ENCODE measurements at places on chromosomes 5 and 9.
A peak's percentile ranks its signal among the peaks of the same experiment; 100 is the strongest.

DNA sequence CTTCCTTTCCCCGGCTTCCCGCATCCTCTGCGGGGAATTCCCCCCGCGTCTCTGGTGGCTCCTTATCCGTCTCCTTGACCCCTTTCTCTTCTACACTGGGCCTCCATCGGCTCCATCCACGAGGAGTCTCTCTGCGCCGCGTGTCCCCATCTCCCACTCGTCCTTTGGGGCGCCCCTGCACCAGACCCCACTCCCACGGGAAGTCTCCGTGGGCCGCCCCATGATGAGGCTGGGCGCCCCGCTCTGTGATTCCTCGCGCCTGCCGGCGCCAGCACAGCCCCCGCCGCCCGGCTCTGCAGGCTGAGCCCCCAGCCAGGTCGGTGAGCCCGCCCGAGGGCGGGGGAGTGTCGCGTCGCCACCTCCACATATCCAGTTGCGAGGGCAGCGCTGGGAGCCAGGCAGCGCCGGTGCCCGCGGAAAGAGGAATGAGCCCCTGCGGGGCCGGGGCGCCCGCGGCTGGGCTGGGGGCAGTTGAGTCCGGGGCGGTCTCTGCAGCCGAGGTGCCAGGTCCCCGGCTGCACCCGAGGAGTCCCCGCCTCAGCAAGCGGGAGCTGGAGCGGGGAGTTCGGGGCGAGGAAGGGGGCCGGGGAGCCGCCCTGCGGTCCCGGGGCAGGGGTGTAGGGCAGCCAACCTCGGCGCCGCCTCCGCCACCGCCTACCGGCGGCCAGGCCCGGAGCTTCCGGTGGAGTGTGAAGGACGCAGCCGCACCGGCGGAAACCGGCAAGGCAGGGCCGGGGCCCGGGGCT, 2.1 kb upstream of the TRAF1 start:
- DNase-seq, result peak; percentile 78

GRCh38 chr5:138979684-138980280, 104.6 kb upstream of the LRRTM2 start:
- no peak for DNase-seq

DNA sequence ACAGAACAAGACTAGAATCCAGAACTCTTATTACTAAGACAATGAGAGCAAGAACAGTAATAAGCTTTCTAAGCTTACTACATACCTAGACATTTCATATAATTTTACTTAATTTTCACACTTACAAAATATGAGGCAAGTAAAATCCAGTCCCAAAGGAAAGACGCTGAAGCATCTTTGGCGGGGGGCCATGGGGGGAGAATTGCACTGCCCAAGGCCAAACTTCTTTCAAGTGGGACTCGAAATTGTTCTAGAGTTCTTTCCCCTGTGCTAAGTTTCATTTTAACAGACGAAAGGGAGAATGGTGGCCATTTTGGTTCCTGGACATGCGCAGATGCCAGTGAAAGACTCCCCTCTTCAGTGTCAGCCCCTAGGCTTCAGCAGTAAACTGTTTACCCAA, 72.3 kb downstream of the PRRT1B start:
- no peak for DNase-seq

- DNase-seq, result peak; percentile 76
Measured at GRCh38 chr5:149466457-149466972, 84.7 kb downstream of the CSNK1A1 start.

- DNase-seq, result peak; percentile 19
Measured at GRCh38 chr5:72281764-72282499, 38.1 kb downstream of the MRPS27 start.

- peak; percentile 79 for DNase-seq
Measured at GRCh38 chr5:141412854-141413539, at the start of gene PCDHGA10. TSS of gene PCDHGA10 (plus strand) at chr5:141412987. CDS start at chr5:141413176, 189 bp downstream.

GRCh38 chr9:16043756-16044578, 491.1 kb downstream of the CCDC171 start:
- DNase-seq, result no peak

DNA sequence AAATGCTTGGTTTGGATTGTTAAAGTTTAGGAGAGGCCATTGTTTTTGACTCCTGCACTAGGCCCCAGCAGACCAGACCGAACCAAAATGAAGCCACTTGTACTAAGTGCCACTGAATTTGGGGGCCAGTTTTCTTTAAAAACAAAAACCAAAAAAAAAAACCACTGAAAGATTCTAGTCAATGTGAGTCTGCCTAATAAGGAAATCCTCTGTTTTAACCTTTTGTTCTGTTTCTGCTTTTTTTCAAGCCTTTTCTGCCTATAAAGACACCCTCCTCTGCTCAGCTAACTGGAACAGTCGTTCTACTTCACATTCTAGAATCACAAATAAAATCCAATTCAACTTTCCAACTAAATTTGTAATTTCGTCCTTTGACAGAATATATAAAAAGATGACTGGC, 64.9 kb downstream of the SERINC5 start:
- DNase-seq, result no peak

DNA sequence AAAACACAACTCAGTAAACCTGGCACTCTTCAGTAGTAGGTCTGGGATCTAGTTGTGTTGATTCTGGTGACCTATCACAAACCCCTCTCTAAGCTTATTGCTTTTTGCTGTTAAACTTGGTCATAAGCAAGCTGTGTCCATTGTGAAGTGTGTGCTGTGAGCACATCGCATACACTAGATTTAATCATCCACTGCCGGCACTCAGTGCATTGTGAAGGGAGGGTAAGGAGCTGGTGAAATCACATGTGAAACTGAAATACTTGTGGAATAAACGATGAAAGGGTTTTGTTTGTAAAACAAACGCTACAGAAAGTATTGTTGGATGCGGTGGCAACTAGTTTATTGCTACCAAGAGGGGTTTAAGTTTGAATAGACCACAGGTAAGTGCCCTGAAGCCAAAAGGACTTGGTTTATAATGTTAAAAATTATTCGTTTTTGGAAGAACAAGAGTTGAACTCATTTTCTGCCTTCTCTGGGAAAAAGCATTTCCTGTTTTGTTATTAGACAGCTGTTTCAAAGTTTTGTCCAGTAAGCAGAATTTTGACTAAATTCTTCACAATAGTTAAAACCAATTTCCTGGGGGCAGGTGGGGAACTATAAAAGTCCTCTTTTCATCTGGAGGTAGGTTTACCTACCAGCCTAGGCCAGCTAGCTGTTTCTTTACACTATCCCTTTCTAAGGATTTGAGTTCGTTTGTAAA, 24.6 kb downstream of the TJP2 start:
- DNase-seq, result no peak

- DNase-seq, result no peak
Measured at GRCh38 chr5:2288968-2289367, 406.2 kb upstream of the IRX4 start.

DNA sequence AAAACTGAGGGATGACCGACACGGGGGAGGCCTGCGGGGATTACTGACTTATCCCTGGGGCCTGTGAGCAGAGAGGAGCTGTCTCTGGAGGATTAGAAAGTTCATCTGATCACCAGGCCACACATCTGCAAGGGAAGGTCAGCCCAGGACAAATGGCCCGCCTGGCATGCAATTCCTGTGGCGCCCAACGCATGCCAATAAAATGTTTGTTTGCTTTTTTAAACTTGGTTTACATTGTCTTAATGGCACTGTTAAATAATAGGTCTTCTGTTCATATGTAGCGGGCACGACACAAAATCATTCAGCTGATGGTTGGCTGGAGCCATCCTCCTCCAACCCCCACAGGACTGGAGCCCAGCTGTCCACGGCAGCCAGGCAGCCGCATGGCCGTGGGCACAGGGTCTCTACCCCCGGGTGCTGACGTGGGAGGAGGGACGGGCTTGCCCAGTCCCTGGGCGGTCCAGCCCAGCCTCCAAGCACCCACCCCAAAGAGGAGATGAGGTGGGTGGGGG, 41.0 kb upstream of the SLC12A7 start:
- no peak for DNase-seq

DNA sequence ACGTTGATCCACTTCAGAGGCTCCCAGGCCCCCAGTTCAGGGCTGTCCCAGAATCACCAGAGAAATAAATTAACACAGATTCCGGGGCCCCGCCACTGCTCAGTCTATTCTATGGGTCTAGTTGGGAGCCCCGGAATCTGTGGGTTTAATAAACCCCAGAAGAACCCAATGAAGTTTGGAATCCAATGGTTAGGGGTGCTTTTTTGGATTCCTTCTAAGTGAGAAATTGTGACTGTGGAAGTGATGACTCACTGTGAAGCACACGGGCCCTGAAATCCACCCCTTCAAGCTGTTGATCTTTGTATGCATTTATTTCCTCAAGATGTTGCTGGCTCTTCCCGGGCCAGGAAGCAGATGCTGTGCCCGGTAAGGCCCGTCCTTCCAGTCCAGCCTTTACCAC, 57.3 kb upstream of the SLC28A3 start:
- DNase-seq, result no peak

DNA sequence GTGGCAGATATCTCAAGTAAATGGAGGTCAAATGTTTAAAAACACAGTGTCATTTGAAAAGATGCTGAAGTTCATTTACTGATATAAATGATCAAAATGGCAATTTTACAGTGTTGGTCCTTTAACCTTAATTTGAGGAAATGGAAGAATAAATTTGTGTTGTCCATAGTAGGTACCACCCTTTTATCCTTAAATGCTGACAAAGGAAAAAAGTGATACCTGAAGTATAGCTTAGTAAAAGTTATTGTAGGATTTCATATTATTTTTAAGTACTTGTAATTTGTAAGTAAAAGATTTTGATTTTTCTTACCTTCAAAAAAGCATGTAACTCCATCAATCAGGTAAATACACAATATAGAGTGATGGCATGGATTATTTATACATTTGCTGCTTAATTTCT, 166.6 kb upstream of the DAP start:
- no peak for DNase-seq

DNA sequence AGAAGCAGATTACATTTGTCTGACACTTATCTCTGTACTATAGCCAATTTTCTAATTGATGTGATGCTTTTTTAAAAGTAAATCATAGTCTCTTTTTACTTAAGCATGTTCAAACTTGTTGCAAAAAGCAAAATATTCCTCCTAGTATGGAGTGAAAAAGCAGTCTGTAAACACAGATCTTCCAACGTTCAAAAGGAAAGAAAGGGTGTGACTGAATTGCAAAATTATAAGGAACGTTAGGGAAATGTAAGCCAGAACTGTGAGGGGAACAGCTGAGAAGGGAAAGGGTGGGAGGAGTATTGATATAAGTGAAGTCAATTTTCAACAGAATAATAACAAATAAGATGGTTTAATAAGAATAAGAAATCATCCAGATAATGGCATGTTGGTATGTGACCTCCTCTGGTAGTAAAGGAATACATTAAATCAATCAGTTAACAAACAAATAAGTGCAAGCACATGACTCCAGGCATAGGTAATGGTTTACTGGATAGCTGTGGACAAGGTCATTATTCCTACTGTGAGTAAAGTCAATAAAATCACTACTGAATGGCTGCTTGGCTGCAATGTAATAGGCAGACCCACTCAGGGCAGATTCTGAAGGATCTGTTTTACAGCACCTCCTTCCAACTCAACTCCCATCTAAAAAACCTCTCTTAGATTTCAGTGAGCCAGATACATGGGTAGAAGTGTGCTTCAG, 239.1 kb upstream of the NMUR2 start:
- DNase-seq, result no peak

- DNase-seq, result no peak
Measured at GRCh38 chr9:106829666-106830408, 33.1 kb upstream of the ZNF462 start.

DNA sequence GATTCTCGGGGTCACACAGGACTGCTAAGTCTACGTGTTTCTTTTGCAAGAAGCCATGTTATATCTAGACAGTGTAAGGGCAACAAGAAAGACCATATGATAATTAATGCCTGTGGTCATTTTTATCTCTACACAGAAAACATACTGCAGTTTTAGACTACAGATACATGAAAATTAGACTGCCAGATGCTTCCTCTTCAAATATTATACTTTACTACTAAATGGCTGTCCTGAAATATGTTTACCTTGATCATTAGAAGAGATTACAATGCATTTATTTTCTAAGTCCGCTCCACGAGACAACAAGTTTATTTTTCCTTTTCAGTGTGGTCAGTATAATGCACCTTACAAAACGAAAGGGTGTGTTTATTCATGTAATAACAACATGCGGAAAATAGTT, 147.6 kb downstream of the KIAA0825 start:
- DNase-seq, result no peak

DNA sequence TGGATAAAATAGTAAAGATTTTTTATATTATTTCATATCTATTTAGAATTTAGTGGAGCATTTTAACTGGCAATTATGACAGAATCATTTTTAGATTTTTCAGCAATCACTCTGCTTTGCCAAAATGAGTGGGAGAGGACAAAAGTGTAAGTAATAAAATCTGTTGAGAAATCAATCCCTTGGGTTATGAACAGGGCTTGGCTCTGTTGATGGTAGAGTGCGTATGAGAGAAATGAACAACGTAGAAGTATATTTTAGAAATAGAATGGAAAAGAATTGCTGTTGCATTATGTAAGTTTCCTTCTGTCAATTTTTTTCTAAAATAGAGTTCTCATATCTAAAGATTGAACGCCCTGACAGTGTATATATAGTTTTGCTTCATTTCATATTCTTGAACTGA, 154.1 kb upstream of the PRDM9 start:
- no peak for DNase-seq

DNA sequence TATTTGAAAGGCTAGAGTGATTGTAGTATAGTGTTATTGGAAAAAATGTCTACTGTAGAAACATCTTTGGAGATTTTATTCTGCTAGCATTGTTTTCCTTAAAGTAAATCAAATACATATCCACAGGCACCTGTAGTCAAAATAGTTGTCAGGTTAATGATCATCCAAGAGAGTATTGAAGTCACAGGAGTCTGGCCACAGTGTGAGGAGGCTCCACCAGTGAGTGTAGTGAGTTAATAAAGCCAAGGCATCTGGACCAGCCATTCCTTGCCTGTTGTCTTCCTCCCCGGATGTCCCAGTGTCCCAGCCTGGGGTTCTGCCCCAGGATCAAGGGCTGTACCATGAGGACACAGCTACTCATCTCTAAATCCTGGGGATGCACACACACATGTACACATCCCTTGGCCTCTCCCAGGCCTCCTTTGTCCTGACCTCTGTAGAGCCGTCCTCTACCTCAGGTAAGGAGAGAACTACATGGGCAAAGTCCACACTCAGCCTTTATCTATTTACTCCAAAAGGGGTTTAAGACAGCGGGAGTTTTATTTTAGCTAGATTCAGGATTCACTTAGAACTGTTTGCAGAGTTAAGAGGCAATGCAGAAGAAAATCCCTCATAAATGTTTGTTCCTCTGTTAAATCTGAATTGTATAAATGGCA, 3.7 kb downstream of the PIK3R1 start:
- no peak for DNase-seq

DNA sequence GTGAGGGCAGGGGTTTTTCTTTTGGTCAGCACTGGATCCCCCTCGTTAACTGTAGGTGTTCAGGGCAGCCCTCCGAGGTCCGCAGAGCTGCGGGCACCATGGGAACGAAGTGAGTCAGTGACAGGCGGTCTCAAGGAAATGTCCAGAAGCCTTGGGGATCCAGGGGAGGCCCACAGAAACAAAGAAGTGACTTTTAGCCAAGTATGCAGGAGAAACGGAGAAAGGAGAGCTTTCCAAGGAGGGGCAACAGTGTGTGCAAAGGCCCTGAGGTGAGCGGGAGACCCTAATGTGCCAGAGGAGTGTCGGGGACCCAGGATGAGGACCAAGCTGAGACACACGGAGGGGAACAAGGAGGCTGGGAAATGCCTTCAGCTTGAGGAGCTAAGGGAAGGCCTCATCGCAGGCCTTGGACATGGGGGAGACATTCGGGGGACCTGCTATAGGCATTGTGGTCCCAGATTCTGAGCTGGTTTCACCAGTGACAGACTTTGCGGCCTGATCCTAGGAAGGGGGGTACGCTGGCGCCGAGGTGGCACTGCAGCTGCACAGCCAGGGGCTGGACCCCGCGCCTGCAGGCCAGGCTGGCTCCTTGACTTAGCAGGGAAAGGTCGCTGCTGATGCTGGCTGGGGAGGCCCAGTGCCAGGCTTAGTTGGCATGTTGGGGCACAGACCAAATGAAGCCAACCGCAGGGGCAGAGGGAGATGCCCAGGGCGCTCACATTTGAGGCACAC, 3.3 kb downstream of the LTC4S start:
- no peak for DNase-seq

All from suppressor macrophage treated with lipopolysaccharide for 1 hour (primary cell).